ENCODE measurements at places on chromosomes 4 and X.

DNA sequence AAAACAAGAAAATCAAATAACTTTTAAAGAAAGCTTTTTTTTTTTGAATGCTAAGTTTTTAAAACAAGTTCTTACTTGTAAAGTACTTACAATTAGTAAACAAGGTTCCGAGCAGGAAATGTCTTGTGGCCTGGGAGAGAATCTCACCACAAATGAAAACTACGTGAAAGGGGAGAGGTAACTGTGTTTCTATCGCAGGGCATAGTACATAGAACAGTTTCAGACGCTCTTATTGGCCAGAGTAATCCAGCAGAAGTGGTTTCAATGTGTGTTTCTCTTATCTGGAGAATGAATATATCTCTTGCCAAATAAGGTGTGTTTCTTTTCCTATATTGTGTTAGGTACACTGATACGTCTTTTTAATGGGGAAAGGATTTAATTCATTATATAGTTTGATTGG lies at the start of gene PLAC8:
PLAC8 (minus strand) TSS at position 154 of the 400 bp plus-strand sequence. CDS start 6,808 bp downstream, outside the sequence.
- DNase-seq = peak; percentile 43

DNA sequence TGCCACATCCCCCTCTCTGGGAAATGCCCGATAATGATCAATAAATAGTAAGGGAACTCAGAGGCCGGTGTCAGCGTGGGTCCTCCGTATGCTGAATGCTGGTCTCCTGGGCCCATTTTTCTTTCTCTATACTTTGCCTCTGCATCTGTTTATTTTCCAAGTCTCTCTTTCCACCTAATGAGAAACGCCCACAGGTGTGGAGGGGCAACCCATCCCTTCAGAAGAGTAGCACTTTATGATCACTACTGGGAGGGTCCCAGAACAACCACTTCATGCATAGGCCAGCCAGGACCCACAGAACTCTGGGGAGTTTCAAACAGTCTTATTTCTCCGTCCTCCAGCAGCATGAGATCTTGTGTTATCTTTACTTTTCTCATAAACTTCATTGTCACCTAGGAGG lies 100.1 kb downstream of the CEP44 start:
- no peak for DNase-seq

GRCh38 chr4:165461159-165461821 lies 82.5 kb downstream of the CPE start:
- DNase-seq = no peak

DNA sequence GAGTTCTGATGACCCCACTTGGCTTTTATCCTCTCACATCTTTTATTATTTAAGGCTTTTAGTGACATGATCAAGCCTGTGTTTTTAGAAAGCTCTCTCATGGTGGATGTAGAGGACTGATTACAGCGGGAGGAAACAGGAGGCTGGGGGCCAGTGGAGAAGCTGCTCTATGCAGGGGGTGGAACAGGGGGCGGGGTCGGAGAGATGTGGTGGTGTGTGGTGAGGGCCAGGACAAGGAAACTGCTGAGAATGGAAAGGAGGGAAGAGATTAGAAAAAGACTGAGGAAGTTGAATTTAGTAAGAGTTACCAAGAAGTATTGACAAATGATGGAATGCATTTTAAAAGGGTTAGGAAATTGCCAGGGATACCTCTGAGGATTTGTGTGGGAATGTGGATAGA lies 292.2 kb downstream of the ZIC3 start:
- no peak for DNase-seq

DNA sequence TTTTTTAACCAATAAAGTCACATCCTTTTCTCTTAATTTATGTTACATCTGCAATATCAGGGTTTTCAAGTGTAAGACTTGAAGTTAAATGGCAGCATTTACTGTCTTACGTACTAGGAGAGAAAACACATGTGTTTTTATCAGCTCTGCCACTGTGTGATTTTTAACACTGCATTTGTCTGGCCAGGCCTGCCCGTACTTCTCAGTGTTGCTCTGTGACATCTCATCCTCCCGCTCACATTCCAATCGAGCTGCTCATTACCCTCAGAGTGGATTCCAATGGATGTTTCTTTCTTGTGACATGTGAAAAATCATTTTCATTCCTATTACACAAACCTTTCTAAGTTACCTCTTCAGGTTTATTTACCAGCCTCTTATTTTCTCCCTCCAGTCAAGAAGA lies 420.3 kb downstream of the FAT4 start:
- no peak for DNase-seq
